ENCODE measurements at places on chromosomes 6 and 20.

- no peak for DNase-seq
Measured at GRCh38 chr6:57147401-57147800, 24.7 kb upstream of the BAG2 start.

DNA sequence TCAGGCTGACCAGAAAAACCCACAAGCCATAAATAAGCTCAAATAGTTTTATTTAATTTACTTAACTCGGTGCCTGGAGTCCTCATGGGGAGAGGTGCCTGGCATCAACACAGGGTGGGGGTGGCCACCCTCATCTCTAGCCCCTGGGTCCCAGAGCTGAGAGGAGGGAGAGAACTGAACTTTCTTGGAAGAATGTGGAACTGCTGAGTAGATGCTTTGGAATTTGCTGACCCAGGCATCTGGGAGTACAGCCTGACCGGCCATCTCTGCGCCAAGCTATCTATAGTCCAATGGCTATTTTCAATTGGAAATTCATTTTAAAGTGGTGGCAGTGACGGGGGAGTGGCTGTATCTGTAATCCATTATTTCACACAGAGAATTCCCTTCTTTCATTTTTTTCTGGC, 104.8 kb downstream of the CDH26 start:
- no peak for DNase-seq

DNA sequence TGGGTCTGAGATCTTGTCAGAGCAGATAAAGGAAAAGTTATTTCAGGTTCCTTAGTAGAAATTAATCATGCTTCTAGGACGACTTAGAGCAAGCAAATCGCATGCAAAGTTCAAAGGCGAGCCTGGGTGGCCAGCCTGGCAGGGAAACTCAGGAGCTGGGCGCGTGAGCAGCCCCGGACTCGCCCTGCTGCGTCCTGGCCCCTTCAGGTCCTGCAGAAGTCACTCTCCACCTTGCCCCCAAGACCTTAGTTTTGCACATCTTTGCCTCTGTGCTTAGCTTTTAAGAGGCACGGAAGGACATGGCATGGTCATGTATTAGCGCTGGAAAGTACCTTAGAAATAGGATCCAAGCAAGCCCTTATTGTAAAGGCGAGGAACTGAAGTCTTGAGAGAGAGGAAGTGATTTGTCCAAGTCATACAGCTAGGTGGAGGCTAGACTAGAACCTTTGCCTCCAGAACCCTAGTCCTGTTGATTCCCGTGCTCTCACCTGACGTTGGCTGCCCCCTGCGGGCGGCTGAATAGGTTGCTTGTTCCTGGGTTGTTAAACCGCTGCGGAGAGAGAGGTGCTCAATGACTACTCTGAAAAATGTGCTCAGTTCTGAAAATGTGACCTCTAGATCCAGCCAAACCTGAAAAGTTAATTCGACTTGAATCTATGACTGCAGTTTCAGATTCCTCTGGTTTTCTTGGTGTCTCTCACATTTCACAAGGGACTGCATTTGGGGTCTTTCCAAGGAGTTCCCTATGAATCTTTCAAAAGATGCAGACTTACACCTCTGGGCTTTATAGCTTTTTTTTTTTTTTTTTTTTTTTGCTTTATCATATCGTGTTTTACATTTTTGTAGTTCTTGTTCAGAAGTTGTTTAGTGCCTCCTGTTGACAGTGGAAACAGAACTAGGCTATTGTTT, 2.7 kb downstream of the MYB start:
- DNase-seq, result peak; percentile 35

DNA sequence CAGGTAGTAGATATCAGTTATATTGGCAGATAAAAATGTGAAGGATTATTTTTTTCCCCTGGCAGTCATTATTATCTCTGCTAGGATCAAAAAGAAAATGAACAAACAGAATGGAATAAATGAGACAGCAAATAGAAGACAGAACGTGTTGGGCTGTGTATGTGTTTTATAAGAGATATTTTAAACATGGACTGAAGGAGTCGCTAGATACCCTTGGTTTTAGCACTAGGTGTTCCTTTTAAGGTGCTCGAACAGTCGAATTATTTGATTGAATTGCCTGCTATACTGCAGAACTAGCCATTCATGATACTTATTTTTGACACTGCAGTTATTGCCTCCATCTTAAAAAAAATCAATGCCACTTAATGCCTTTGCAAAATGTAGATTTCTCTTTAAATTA, 3.7 kb downstream of the GRIK2 start:
- DNase-seq, result no peak

DNA sequence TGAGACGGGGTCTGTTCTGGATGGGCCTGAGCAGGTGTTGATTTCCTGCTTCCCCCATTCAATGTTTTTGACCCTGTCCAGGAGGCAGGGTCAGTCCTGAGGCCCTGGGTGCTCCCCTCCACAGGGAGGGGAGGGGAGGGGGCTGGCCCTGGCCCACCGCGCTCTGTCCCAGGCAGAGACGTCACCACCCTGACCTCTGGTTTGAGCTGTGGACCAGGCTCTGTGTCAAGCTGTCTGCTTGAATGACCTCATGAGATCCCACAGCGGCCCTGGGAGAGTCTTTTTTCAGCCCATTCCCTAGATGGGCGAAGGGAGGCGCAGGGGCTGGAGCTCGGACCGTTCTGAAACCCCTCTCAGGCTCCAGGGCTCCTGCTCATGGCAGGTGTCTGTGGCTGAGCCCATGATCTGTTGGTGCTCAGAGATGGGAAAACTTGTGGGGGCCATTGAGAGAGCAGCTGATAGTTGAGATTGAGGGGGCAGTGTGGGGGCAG, 8.9 kb upstream of the LKAAEAR1 start:
- DNase-seq, result no peak

GRCh38 chr20:36544134-36545018, 3.1 kb downstream of the MYL9 start:
- no peak for DNase-seq

GRCh38 chr6:66675906-66676305, 968.9 kb upstream of the EYS start:
- no peak for DNase-seq

DNA sequence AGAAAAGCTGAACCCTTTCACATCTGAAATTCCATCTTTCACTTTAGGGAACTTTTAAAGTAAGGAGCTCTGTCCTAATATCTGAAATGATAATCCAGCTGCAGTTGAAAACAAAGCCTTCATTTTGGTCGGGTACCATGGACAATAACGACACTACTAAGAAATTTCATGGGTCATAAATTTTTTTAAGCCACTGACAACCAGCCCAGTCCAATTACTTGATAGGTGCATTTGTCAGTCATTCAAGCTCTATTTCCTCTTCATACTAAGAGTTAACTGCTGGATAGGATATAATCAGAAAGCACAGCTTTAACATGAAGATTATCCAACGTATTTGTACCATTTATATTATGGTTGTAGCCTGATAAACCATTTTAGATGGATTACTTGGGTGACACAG, 52.5 kb downstream of the MMUT start:
- no peak for DNase-seq

GRCh38 chr20:19625426-19625825, 132.6 kb upstream of the RIN2 start:
- no peak for DNase-seq

GRCh38 chr6:2433266-2433665, 187.9 kb upstream of the GMDS start:
- DNase-seq, result no peak

DNA sequence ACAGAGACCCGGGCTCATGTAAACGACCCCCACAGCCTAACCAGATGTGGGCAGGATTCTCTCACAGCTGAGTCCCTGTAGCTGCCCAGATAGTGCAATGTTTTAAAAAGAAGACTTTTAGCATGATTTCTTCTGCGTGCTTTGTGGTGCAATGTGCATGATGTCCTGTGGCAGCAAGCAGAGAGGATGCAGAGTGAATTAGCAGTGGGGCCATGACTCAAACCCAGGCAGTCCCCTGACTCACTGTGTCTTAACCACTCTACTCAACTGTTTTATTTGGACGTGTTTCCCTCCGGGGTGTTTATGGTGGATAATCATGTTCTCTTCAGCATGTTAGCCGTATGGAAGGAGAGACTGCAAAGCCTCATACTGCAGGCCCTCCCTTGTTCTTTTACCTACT, 247.9 kb downstream of the SLC24A3 start:
- DNase-seq, result no peak

- DNase-seq, result no peak
Measured at GRCh38 chr6:113495521-113495920, 361.6 kb upstream of the MARCKS start.

- no peak for DNase-seq
Measured at GRCh38 chr20:5602346-5602745, 147.9 kb upstream of the SHLD1 start.

DNA sequence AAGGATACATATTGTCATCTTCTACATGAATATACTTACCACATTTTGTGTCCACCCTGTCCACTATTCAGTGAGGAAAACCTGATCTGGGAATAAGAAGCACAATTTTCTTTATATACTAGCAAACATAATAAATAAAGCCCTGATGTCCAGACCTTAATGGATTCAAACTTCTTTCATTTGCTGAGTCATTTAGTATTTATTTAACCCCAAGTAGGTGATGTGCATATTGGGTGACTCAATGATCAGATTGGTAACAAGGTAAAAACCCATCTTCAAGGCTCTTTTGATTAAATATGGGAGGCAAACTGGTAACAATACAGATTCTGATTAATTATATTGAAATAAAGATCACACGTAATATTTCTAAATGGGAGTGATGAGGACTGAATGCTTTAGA, 1159.8 kb upstream of the EYS start:
- no peak for DNase-seq

DNA sequence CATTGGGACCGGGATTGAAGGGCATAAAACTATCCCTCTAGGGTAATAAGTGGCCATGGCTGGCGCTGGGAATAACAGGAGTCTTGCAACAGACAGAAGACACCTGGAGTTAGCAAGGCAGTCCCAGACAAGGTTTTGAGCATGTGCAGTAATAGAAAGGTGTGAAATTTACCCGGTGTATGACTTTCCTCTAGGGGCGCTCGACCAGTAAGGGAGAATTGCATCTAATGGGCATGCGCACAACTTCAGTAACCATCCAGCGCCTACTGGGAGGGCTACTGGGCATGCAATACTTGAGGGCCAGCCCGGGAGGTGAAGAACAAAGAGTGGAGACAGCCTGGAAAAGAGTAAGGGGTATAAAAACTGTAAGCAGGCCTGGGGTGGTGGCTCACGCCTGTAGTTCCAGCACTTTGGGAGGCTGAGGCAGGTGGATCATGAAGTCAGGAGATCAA, 32.7 kb downstream of the SERPINB6 start:
- no peak for DNase-seq

- DNase-seq, result no peak
Measured at GRCh38 chr6:44431118-44431725, 43.7 kb downstream of the CDC5L start.

DNA sequence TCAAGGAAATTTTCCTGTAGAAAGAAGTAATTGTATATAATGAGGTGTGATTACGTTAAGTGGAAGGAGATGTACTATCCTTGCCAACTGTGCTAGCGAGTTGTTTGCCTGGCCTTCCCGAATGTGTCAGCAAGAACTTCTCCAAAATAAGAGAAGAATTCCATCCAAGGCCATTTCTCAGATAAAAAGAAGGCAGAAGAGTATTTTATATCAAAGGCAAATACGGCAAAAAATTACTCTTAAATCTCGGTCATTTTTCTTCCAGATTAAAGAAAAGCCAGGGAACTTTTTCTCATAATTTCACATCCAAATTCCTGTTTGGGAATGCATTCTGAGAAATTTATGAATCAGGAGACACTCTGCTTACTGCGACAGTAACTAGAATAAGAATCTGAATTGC, 290.6 kb downstream of the CBLN4 start:
- DNase-seq, result no peak

- no peak for DNase-seq
Measured at GRCh38 chr6:15475872-15476271, 187.0 kb downstream of the DTNBP1 start.

- no peak for DNase-seq
Measured at GRCh38 chr6:164477101-164477500, 832.3 kb downstream of the C6orf118 start.

DNA sequence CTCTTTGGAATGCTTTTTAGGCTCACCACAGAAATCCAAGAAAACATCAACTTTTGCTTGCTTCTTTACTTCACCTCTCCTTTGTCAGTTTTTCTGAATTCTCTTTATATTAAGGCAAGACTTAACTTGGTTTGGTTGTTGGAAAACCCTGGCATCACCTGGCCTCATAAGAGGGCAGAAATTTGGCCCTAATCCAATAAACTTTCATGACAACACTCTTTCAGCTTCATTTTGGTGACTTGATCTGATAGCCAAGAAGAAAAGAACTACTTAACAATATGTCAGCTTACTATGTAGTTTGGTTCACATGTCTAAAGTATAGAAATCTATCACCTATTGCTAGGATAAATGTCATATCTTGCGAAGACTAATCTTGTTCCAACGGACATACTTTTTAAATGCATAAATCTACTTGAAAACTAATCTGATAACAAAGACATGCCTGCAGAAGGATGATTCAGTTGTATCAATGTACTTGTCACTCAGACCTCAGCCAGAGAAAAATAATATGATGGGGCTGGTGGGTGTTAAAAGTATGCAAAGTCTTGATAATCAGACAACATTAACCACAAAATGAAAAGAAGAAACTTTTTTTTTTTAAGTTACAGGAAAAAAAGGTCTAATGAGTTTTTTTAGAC, 19.3 kb upstream of the HBS1L start:
- no peak for DNase-seq

- DNase-seq, result no peak
Measured at GRCh38 chr20:36862857-36863668, 12.9 kb upstream of the TLDC2 start.

- DNase-seq, result no peak
Measured at GRCh38 chr6:444653-445275, 53.2 kb downstream of the IRF4 start.

- DNase-seq, result no peak
Measured at GRCh38 chr6:136633355-136633754, 83.1 kb upstream of the MAP7 start.

- DNase-seq, result no peak
Measured at GRCh38 chr20:36779656-36780025, 6.1 kb upstream of the DSN1 start.

DNA sequence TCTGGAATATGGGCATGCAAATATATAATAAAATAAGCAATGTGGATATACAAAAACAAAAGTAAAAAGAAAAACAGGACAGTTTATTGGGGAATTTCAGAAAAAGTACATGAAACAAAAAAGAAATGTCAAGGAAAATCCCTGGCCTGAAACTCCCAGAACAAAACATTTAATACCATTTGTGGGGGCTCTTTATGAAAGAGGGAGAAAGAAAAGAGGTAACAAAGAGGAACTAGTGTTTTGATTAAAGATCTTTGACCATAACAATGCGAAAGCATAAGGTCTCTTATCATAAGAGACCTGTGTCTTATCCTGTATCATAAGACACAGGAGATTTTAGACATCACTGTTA, 88.6 kb upstream of the ARID1B start:
- no peak for DNase-seq

DNA sequence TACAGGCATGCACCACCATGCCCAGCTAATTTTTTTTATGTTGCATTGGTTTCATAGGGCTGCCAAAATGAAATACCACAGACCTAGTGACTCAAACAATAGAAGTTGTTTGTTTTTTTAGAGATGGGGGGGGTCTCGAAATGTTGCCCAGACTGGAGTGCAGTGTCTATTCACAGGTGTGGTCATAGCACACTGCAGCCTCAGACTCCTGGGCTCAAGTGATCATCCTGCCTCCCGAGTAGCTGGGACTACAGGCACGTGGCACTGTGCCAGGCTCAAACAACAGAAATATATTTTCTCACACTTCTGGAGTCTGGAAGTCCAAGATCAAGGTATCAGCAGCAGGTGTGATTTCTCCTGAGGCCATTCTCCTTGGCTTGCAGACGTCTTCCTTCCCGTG, 6.6 kb upstream of the SLC16A10 start:
- no peak for DNase-seq

Data from NCI-H1048 (cell line).